ENCODE measurements at places on chromosomes 12 and 14.

DNA sequence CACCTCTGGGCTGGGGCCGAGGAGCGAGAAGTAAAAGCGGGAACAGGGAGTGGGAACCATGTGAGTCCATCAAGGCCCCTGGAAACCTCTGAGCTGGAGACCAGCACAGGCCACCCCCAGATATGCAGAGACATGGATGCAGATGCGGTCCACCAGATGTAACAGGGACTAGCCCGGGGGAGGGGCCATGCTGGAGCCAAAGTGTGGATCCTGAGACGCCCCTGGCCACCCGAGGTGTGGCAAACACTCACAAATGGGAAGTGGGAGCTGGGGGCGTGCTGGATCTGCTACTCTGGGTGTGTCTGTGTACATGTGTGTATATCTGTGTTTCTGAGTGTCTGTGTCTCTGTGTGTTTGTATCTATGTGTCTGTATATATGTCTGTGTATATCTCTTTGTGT is 12.8 kb downstream of the MYL2 start:
- no peak for DNase-seq

DNA sequence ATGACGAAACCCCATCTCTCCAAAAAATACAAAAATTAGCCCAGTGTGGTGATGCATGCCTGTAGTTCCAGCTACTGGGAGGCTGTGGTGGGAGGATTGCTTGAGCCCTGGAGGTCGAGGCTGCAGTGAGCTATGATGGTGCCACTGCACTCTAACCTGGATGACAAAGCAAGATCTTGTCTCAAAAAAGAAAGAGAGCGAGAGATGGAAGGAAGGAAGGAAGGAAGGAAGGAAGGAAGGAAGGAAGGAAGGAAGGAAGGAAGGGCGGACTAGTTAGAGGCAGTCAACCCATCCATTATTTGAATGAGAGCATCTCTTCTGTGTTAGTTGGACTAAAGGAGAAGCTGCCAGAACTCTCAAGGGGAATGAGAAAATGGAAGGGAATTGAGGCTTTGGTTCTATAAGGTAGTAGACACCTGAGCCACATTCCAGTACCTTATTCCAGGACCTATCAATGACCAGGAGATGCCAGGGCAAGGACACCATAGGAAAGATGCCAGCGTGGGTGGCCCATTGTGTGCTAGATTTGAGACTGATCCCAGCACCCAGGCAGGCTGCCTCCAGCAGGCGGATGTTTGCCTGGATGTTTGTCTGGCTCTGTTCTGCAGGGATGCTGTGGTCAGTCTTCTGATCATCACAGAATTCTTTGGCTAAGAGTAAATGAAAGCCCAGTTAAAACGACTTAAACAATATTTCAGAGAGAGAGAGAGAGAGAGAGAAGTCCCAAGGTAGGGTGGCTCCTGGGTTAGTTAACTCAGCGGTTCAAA is 11.5 kb upstream of the P2RX7 start:
- no peak for DNase-seq

- no peak for DNase-seq
These were observed 4.0 kb downstream of the THTPA start for GRCh38 chr14:23559926-23560520.

DNA sequence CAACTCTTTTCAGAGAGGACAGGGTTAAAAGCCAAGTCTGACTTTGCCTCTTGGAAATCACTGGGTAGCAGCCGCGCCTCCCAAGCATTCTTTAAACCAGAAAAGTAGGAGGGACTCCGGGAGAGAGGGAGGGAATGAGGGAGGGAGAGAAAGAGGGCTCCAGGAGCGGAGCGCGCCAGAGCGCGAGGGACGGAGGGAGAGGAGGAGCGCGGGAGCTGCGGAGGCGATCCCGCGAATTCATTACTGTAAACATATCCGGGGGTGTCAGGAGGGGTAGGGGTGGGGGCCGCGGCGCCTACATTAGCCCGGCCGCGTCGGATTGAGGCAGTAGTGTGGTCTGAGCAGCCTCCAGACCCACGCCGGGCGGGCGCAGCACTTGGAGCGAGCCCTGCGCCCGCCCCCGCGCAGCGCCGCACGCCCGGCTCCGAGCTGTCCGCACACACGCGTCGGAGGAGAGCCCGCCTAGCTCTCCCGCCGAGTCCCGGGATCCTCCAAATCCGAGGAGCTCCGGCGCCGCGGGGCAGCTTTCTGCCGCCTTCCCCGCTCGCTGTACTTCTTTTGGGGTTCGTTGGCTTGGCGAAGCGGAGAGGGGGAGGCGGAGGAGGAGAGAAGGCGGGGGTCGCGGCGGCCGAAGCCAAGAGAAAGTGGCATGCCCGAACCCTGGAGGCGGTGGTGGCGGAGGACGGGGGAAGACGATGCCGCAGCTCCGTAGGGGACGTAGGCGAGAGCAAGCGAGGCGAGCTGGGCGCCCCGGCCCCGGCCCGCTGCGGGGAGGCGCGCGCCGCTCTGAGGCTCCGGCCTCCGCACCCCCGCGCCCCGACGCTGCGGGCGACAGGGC is 3.3 kb downstream of the FLRT2 start:
- DNase-seq, result no peak

DNA sequence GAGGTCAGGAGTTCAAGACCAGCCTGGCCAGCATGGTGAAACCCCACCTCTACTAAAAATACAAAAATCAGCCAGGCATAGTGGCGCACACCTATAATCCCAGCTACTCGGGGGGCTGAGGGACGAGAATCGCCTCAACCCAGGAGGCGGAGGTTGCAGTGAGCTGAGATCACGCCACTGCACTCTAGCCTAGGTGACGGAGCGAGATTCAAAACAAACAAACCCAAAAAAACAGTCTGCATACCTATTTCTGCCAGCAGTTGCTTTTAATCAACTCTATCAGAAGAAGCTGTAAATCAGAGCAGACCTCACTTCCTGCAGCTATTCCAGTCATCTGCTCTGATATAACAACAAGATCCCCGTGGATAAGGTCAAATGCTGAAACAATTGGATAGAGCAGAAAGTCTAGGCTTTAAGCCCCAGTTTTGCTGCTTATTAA is 50.5 kb downstream of the LIMA1 start:
- DNase-seq, result no peak

- no peak for DNase-seq
These were observed 38.9 kb downstream of the WSCD2 start for GRCh38 chr12:108167974-108168373.

DNA sequence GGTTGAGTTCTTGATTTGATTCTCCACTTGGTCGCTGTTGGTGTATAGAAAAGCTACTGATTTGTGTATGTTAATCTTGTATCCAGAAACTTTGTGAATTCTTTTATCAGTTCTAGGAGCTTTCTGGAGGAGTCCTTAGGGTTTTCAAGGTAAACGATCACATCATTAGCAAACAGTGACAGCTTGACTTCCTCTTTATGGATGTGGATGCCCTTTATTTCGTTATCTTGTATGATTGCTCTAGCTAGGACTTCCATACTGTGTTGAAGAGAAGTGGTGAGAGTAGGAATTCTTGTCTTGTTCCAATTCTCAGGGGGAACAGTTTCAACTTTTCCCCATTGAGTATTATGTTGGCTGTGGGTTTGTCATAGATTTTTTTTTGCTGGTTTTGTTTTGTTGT is 12.4 kb downstream of the MTRFR start:
- no peak for DNase-seq

- DNase-seq, result no peak
These were observed 193.3 kb upstream of the SYT1 start for GRCh38 chr12:78671295-78671694.

- no peak for DNase-seq
These were observed 77.5 kb downstream of the LIN7A start for GRCh38 chr12:80860206-80860605.

DNA sequence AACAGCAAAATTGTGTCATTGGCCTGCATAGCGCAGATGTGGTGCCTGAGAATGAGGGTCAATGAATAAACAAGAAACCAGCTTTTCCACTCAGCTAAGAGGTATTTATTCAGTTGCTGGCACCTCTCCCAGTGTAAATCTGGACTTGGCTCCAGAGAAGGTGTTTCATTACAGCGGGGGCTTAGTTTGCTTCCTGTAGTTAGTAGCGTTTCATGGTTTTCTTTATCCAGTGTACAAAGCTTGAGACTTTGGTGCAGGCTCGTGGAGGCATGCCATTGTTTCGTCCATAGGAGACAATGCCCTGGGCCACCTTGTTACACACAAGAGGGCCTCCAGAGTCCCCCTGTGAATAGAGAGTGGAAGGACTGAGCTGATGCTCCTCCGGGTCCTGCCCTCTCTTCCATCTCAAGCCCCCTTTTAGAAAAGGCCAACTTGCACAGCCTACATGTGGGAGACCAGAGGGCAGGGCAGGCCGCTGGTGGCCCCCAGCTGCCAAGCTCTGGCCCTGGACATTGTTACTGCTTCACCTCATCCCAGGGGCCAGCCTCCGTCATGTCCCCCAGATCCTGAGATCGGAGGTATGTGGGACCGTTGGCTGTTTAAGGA is 3.0 kb downstream of the GZMB start:
- DNase-seq, result no peak

DNA sequence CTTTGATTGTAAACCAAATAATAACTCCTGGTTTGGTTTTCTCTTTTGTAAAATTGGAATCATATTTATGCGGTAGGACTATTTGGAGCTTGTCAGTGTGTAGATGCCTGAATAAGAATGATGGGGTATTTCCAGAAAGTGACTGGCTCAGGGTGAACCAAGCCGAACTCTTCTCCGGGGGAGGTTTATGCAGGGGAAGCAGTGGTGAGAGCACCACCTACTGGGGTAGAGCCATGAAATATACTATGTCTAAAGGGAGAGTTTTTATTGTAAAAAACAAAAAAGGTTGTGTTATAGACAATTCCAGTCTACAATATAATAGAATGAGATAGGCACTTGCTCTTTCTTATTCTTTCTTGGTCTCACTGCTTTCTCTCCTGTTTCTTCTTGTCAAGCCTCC is 222.9 kb upstream of the SLC16A7 start:
- no peak for DNase-seq

DNA sequence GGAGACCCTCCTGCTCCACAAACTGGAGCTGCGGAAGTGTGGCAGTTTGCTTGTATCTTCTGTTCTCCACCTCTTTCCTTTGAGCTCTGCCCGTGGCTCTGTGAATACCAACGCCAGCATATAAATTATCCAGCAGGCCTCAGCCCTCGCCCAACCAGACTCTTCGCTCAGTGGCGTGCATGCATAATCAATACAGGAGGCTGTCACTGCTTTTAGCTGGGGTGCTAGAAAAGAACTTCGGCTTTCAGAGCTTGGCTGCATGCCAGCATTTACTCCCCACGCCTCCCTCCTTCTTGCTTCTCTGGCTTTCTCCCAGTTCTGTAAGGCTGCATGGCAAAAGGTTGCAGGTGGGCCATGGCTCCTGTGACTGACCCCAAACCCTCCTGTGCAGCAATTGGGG is 26.9 kb downstream of the NRXN3 start:
- no peak for DNase-seq

GRCh38 chr12:60195483-60195882 is 599.7 kb downstream of the SLC16A7 start:
- DNase-seq, result no peak

- DNase-seq, result no peak
These were observed 11.7 kb downstream of the TUBA1C start for GRCh38 chr12:49276304-49277290.

GRCh38 chr14:56118611-56119181 is 485 bp downstream of the PELI2 start:
- no peak for DNase-seq

DNA sequence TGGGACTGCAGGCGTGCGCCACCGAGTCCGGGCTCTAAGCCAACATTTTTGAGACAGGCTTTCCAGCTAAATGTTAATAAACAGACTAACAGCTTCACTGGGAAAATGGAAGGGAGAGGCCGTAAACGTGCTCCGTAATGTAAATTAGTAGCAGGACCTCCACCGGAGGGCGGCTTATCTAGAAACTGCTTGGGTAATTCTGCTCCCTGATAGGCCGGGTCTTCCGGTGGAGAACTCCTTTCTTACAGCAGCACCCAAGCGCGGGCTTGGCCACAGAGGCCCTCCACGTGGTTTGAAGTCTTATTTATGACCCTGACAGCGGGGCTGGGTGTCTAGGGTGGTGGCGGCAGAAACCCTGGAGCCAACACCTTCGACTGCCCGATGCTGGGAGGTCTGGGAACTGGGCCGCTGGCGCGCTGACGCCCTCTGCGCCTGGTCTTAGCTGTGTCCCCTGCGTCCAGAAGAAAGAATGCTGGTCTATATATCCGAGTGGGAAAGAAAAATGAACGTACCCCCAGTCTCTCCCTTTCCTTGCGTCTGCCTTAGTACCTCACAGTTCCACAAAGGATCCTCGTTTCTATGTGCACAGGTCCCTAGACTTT is 1.7 kb downstream of the DPPA3 start:
- no peak for DNase-seq

DNA sequence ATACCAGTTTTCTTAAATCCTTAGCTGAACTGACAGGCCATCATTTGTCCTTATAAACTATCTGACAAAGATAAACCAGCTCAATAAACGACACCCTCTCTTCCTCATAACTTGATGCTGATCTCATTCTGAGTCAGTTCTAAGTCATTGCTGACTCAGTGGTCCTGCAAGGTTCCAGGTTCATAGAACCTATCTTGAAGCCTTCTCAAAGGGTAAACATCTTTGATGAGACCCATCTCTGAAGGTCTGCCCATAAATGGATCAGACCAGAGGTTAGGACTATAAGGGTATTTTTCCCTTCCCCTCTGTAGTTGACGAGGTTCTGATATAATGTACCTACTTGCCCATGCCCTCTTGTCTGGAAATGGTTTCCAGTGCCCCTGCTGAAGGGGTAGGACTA is 11.9 kb downstream of the NAA25 start:
- no peak for DNase-seq

- no peak for DNase-seq
These were observed 85.5 kb upstream of the EGLN3 start for GRCh38 chr14:34036319-34036766.

GRCh38 chr12:103998976-103999375 is 33.3 kb downstream of the TDG start:
- no peak for DNase-seq

- peak; percentile 53 for DNase-seq
These were observed at the start of gene AJUBA for GRCh38 chr14:22982477-22983245. TSS of gene AJUBA (minus strand) at chr14:22982551. CDS start at chr14:22982266, 285 bp downstream.

GRCh38 chr14:94611179-94611578 is 1.0 kb upstream of the SERPINA3 start:
- no peak for DNase-seq

GRCh38 chr14:105436891-105437722 is 17.5 kb downstream of the MTA1 start:
- no peak for DNase-seq

GRCh38 chr12:52200781-52201450 is 9.1 kb upstream of the KRT80 start:
- DNase-seq, result no peak

GRCh38 chr12:113299619-113300237 is 35.2 kb downstream of the SLC8B1 start:
- DNase-seq, result no peak

DNA sequence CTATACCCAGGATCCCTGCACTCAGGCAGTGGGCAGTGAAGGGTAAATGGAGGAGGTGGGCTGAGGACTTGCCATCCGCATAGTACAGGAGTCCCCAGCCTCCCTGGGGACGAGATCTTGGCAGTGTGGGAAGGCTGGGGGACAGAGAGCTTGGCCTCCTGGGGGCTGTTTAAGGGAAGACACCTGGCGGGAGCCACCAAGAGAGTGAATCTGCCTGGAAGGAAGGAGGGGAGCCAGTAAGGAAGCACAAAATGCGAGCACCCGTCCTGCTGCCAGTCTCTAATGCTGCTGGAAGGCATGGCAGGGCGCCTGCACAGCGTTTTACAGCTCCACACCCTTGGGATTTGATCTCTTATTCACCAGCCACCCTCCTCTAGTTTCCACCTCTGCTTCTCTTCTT is 7.4 kb upstream of the KRT2 start:
- DNase-seq, result no peak

Data from activated gamma-delta T cell treated with anti-CD3 and anti-CD28 coated beads, Interleukin-2, amount 50 U/mL, for 16 hours (primary cell).